ENCODE measurements at places on chromosomes 4 and X.
A peak's percentile ranks its signal among the peaks of the same experiment; 100 is the strongest.

DNA sequence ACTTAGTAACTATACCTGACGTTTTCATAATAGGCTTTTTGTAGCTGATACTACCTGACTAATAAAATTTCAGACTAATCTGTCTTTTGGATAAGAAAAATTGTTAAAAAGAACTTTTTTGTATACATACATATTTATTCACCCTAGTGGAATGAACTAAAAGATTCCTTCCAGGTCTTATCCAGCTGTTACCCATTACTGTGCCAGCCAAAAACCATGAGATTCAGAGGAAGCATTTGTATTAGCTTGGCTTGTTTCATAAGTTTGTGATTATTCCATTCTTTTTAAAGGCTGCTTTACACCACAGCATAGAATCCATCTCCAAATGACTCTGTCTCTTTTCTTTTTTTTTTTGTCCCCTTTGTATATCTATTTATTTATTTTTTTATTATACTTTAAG, 149.4 kb downstream of the FAT4 start:
- DNase-seq = no peak

- no peak for DNase-seq
These were observed 328.2 kb downstream of the DKK2 start for GRCh38 chr4:106707776-106708463.

- peak; percentile 36 for DNase-seq
These were observed at the start of gene CD38 for GRCh38 chr4:15778289-15779241. Gene CD38 (plus strand): TSS chr4:15778328. CDS start chr4:15778415, 87 bp downstream.

DNA sequence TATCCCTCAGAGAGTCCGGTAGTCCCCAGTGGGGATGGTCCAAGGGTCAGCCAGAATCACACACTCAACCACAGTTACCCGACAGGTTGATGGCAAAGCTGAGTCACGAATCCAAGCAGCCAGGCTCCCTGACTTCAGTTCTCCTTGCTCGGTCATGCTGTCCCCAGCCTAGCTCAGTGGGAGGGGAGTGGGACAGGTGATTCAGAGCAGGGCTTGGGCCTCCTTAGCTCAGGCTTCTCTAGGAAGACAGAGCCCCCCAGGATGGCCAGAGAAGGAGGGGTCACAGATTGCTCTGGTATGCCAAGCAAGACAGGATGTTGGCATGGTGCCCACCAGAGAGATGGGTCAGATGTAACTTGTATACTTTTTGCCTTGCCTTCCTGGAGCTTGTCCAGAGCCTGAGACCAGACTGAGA, 66.5 kb downstream of the EFNB1 start:
- DNase-seq = no peak

DNA sequence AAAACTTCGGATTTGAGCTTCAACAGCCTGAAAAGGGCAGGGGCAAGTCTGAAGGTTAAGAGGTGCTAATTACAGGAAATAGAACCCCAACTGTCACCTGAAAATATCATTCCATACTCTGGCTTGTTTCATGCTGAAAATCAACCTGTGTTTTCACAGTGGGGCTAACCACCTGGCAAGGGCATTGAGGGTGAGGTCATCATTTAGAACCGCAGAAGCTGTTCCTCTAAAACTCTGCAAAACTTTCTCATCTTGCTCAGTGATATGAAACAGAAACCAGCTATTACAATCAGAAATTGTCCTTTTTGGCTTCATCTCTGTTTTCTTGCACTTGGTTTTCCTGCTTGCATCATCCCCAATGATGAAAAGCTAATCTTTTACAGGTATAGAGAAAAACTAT, 247.6 kb downstream of the DCLK2 start:
- no peak for DNase-seq

DNA sequence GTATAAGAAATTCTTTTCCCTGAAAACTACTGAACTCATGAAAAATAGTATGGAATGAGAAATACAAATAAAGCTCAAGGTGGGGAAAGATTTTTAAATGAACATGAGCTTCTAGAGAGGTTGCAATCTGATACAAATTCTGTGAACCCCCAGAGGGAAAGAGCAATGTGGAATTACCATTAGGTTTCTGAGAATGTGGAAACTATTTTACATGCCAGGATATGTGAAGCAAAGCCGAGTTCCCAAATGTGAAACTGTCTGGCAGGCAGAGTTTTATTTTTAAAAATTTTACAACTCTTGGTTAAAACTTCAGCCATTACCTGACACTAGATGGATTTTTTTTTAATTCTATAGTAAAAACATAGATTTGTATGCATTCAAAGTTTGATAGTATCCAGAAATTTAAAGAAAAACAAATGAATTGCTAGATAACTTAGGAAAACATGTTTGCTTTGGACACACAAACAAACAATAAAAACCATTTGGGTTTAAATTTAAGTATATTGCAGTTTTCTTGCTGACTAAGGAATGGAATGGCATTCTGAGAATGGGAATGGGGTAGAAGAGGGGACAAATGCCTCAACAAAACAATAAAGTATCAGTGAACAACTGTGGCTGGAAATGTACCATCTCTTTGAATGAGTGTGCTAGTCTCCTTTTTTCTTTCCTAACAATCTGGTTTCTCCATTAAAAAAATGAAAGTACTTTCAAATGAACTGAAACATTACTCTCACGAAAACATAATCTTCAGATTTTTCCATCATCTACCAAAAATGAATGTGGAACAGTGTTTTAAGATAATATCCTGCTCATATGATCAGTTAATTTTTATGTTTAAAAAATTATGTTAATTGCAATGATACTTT, 99.6 kb downstream of the PCDH18 start:
- no peak for DNase-seq

DNA sequence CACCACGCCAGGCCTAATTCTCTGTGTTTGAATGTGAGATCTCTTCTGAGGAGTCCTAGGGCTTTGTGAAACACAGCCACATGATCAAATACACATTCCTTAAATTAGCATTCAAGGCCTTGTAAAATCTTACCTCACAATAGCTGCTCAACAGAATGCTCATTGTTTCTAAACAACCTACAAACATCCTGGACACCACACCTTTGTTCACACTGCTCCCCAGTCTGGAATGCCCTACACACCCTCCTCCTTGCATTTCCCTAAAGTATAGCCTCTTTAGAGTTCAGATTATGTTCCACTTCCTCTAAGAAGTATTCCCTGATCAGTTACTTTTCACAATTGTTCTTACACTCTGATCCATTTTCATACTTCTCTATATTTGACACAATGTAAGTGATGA, 110.6 kb downstream of the AGTR2 start:
- no peak for DNase-seq

- DNase-seq = no peak
These were observed 1.6 kb upstream of the LRAT start for GRCh38 chr4:154741922-154742850.

GRCh38 chr4:172390331-172390730, 577.1 kb downstream of the GALNTL6 start:
- no peak for DNase-seq
